ENCODE measurements at places on chromosomes 3 and 15. TPM values are rescaled to one million over a fixed set of nuclear protein-coding genes. Genes with fewer than 3 reads are reported as not detected.

OR5H14 gene
- not detected for total RNA-seq

DNA sequence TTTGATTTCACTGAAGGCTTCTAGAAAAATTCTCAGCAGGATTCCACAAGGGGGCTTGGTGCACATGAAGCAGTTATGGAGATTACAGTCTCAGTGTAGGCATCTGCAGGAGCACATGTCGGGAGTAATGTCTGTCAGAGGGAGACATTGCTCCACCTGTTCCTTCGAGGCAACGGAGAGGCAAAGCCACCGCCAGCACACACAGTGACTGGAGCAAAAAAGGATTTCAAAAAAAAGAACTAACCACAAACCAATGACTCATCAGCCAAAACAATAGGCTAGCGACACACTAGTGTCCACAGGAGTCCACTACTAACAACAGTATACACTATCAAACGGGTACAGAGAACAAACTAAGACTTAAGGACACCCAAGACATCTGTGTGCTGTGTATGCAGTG lies 68.9 kb downstream of the NPTN start:
- H3K27me3 ChIP-seq, result no peaks in the 10 kb centered on the region
- DNase-seq, result peak; percentile 22
- H3K4me3 ChIP-seq, result no peak overlapping the region
- H3K36me3 ChIP-seq, result peaks cover 2% of the 10 kb centered on the region

- H3K36me3 ChIP-seq, result no peaks in the 10 kb centered on the region
- peak; percentile 71 for DNase-seq
- no peaks in the 10 kb centered on the region for H3K27me3 ChIP-seq
- peak overlapping the region; percentile 91 for H3K4me3 ChIP-seq
- peak overlapping the region; percentile 97 for H3K27ac ChIP-seq
- peaks cover 14% of the 10 kb centered on the region for H3K4me1 ChIP-seq
Observed at GRCh38 chr3:188152660-188153436, 1.1 kb upstream of the LPP start.

DNA sequence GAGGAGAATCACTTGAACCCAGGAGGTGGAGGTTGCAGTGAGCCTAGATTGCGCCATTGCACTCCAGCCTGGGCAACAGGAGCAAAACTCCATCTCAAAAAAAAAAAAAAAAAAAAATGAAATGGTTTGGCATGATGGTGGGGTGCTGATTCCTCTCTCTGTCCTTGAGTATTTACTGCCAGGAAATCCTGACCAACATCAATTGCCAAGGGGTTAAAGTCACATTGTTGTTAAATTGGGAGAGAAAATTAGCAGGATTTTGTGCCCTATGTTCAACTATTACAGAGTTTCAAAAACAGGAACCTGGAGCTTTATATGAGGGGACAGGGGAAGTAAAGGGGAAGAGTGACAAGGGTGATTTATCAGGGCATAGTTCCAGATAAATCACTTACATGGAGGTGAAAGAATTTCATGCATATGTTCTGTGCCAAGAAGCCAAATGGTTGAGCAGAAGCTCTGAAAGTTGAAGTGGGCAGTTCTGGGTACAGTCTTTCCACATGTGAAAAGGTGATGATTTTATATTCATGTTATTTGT lies 70.5 kb upstream of the TSEN2 start:
- no peak overlapping the region for H3K4me3 ChIP-seq
- H3K27ac ChIP-seq, result no peak overlapping the region
- H3K36me3 ChIP-seq, result no peaks in the 10 kb centered on the region
- DNase-seq, result no peak
- H3K27me3 ChIP-seq, result no peaks in the 10 kb centered on the region

DNA sequence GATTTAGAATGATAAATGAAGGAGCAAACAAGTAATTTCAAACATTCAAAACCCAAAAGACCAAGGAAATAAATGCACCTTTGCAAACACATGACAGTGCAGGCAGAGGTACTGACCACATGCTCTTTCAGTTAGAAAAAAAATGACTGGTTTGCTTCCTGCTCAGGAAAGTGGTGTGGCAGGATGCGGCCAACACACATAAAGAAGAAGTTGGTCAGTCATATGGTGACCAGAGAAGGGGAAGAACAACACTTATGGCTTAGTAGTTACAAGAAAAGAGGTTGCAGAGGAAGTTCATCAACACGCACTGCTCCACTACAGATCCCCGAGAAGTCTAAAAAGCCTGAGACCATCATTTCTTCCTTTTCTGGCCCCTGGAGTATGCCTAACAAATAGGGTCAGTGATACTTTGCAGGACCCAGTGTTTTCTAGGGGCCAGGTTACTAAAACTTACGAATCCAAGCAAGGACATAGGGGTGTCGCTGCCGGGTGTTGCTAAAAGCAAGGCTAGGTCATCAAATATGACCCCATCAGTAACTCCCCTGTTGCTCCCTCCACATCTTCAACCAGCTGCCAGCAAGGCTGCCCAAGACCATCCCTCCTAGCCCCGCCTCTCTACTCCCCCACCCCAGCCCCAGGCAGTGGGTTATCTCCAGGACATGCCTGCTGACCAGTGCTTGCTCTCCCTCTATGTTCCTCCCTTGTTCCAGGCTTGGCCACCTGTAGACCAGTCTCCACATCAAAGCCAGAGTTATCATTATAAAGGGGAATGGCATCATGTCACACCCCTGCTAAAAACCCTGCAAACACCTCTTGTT lies 11.2 kb downstream of the ATP8B4 start:
- no peaks in the 10 kb centered on the region for H3K27me3 ChIP-seq
- H3K4me3 ChIP-seq, result no peak overlapping the region
- no peak overlapping the region for H3K27ac ChIP-seq
- H3K4me1 ChIP-seq, result no peaks in the 10 kb centered on the region
- H3K36me3 ChIP-seq, result no peaks in the 10 kb centered on the region
- no peak for DNase-seq

DNA sequence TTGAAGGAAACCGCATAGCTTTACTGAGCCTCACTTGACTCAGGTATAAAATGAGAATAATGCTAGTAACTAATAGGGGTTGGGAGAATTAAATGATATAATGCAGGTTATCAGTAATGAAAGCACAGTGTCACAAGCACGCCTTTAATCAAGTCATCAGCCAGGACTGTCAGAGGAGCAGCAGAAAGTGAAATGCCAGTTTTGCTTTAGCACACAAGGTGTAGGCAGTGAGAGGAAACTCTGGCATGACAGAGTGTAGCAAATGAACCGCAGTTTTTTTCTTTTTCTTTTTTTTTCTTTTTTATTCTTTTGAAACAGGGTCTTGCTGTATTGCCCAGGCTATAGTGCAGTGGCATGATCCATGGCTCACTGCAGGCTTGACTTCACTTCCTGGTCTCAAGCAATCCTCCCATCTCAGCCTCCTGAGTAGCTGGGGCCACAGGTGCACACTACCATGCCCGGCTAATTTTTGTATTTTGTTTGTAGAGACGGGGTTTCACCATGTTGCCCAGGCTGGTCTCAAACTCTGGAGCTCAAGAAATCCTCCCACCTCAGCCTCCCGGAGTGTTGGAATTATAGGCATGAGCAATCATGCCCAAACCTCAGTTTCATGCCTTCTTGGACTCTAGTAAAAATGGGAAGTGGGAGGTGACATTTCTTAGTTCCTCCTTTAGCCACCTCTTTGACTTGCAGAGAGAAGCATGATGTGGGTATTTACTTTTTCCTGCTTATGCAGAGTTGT lies 9.7 kb upstream of the SCAANT1 start:
- no peaks in the 10 kb centered on the region for H3K4me1 ChIP-seq
- no peak for DNase-seq
- no peak overlapping the region for H3K27ac ChIP-seq
- no peaks in the 10 kb centered on the region for H3K27me3 ChIP-seq
- no peak overlapping the region for H3K4me3 ChIP-seq
- H3K36me3 ChIP-seq, result peaks cover 8% of the 10 kb centered on the region
